ENCODE measurements at places on chromosomes 13 and 19. TPM values are rescaled to one million over a fixed set of nuclear protein-coding genes. Genes with fewer than 3 reads are reported as not detected.

Gene WTIP
- 6.1 TPM for total RNA-seq

Gene ZNF677
- total RNA-seq = 3.1 TPM

Gene KLHL1
- not detected for total RNA-seq

Gene C13orf46
- not detected for total RNA-seq

Gene IGFL1
- not detected for total RNA-seq

Gene ZNF382
- total RNA-seq = 9.6 TPM

Gene UPK1A
- not detected for total RNA-seq

Gene ATP8A2
- total RNA-seq = 21.4 TPM

Gene TMEM59L
- total RNA-seq = not detected

Gene ZIM2
- not detected for total RNA-seq

Gene RASAL3
- 4.3 TPM for total RNA-seq

DNA sequence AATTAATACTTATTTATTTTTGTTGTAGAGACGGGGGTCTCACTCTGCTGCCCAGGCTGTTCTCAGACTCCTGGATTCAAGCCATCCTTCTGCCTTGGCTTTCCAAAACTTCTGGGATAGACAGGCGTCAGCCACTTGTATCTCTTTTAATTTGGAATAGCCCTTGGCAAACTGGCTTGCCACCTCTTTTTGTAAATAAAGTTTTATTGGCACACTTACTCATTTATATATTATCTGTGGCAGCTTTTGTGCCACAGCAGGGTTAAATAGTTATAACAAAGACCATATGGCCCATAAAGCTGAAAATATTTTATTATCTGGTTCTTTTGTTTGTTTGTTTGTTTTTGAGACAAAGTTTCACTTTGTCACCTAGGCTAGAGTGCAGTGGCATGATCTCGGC is 30.5 kb downstream of the BBC3 start:
- no peak overlapping the region for H3K4me3 ChIP-seq
- no peak overlapping the region for H3K27ac ChIP-seq
- H3K36me3 ChIP-seq = no peaks in the 10 kb centered on the region
- no peaks in the 10 kb centered on the region for H3K27me3 ChIP-seq

GRCh38 chr13:110875241-110875640 is 39.6 kb downstream of the ANKRD10 start:
- no peaks in the 10 kb centered on the region for H3K36me3 ChIP-seq
- no peak for DNase-seq
- peaks cover 6% of the 10 kb centered on the region for H3K4me1 ChIP-seq
- no peaks in the 10 kb centered on the region for H3K27me3 ChIP-seq
- no peak overlapping the region for H3K4me3 ChIP-seq

GRCh38 chr13:46613409-46614049 is 60.6 kb downstream of the LRCH1 start:
- peaks cover 8% of the 10 kb centered on the region for H3K4me1 ChIP-seq
- no peak overlapping the region for H3K4me3 ChIP-seq

- no peaks in the 10 kb centered on the region for H3K4me1 ChIP-seq
- peak overlapping the region; percentile 89 for H3K27ac ChIP-seq
- DNase-seq = peak; percentile 27
Observed at GRCh38 chr13:76992548-76993001, 694 bp downstream of the CLN5 start.

DNA sequence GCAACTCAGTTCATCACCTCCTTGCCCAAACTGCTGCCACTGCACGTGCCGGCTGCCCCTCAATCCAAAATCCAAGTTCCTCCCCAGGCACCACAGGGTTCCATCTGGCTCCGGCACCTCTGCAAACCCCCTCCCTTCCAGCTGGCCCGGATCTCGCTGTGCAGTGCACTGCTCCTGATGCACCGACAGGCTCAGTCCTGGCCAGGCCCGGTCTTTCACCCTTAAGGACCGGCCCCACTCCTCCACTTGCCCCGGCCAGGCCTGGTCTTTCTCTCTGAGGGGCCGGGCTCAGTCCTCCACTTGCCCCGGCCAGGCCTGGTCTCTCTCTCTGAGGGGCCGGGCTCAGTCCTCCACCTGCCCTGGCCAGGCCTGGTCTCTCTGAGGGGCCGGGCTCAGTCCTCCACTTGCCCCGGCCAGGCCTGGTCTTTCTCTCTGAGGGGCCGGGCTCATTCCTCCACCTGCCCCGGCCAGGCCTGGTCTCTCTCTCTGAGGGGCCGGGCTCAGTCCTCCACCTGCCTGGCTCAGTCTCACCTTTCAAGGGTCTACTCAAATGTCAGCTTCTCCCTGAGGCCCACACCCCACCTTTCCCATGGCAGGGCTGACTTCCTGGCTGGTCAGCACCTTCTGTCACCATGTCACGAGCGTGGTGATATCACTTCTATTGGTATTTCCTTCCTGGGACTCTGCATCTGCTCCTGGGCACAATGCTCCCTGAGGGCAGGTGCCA is 6.9 kb downstream of the ZNF787 start:
- no peak overlapping the region for H3K27ac ChIP-seq
- no peaks in the 10 kb centered on the region for H3K27me3 ChIP-seq
- no peak for DNase-seq

DNA sequence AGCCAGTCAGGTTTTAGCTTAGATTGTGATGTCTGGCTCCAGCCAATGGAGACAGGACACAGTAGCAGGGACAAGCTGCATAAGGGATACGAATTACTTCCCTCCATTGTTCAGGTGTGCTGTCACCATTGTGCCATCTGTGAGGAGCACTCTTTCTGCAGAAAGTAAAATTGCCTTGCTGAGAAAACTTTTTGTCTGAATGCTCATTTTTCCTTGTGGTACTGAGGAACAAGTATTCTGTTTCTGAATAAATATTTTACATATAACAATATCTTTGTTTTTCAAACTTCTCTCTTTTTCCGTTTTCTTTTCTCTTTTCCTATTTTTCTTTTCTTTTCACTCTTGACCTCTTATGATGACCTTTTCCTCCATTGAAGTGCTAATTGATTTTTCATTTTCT is 10.2 kb downstream of the SLC10A2 start:
- DNase-seq = no peak
- H3K4me1 ChIP-seq = no peaks in the 10 kb centered on the region
- H3K4me3 ChIP-seq = no peak overlapping the region
- H3K27ac ChIP-seq = no peak overlapping the region
- H3K36me3 ChIP-seq = no peaks in the 10 kb centered on the region

DNA sequence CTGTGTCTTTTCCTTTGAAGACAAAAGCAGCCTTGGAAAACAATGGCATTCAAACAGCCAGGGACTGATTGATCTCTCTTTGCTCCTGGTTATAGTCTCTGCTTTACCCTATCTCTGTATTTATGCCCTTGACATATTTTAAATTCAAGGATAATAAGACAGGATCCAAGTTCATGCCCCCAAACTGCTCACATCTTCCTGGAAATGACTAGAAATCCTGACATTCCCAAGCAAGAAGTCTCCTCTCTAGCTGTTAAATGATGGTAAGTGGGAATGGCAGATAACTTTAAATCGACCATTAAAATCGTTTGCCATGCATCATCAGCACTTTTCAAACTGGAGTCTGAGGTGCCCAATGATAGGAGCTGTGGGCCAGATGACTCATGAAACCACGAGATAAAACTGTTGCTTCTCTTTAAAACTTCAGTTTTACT is 435.6 kb downstream of the FOXO1 start:
- no peaks in the 10 kb centered on the region for H3K36me3 ChIP-seq
- no peaks in the 10 kb centered on the region for H3K27me3 ChIP-seq
- no peak for DNase-seq

DNA sequence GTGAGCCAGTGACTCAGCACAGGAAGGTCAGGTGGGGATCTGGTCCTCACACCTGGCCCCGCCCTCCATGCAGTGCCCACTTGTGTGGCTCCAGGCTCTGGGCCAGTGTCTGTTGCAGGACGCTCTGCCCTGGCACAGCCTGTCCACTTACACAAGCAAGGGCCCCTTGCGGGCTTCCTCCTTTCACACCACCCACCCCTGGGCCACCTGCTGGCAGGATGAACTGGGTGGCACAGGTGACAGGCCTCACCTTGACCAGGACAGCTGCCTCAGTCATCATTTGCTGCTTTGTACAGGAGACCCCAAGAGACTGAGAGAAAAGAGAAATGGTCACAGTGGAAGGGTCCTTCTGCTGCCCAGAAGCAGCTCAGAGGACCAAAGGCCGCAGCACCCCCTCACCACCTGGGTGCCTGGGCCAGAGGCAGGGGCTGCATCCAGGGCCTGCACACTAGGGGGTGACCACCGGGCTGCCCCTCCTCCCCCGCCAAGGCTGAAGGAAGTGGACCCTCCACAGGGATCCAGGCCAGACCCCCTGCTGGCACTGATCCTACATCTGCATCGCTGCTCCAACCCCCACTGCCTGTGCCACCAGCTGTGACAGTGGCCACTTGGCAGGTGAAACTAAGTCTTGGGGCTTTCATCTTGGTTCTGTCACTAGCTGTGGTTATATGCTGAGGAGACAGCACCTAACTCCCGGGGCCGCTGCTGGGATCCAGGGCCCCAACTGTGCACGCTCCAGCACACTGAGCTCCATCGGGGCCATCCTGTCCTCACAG is 110.3 kb downstream of the TUBA3C start:
- no peak overlapping the region for H3K27ac ChIP-seq
- H3K4me1 ChIP-seq = no peaks in the 10 kb centered on the region
- no peak for DNase-seq
- H3K4me3 ChIP-seq = no peak overlapping the region
- no peaks in the 10 kb centered on the region for H3K36me3 ChIP-seq

DNA sequence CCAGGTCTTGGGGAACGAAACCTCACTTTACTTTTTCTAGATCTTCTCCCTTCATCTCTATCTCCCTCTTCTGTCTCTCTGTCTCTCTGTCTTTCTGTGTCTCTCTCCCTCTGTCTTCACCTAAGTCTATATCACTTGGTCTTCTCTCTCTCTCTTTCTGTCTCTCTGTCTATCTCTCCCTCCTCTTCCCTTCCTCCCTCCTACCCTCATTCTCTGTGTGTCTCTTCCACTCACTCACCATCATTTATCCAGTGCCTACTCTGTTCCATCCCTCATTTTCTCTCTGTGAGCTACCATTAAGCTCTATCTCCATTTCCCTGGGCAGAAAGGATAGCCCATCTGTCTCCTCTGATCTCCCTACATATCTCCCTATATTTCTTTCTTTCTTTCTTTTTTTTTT is 32.2 kb upstream of the FBL start:
- H3K27me3 ChIP-seq = no peaks in the 10 kb centered on the region
- H3K27ac ChIP-seq = no peak overlapping the region
- no peak overlapping the region for H3K4me3 ChIP-seq

DNA sequence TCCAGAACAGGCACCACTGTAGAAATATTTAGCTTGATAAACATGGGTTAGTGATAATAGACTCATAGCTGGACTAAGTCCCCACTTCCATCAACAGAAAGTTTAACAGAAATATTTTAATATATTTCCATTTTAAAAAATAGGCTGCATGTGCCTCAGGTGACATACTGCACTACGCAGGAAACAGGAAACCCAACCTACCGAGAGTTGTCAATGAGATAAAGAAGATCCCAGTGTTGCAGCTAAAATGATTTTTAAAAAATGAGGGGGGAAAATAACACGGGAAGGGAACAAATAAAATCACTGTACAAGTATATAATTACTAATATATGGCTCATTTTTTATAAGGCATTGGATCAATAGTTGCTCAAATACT is 154.8 kb downstream of the TBC1D4 start:
- H3K36me3 ChIP-seq = no peaks in the 10 kb centered on the region
- no peaks in the 10 kb centered on the region for H3K4me1 ChIP-seq
- H3K4me3 ChIP-seq = no peak overlapping the region

DNA sequence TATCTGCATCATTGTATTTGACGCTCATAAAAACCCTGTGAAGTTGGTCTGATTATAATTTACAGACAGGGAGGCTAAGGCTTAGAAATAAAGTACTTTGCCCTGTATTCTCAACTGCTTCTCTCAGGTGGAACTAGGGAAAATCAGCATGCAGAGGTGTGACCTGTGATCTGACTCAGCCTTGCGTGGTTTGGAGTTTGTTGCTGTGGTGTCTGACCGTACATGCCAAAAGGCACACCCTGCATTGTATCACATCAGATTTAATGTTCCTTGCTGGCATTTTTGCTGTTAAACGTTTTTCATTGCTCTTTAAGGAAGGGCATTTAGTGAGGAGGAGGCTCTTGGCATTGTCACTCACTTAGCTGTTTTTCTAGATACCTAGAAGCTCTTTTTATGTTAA is 58.8 kb upstream of the C1QTNF9B start:
- no peaks in the 10 kb centered on the region for H3K27me3 ChIP-seq
- H3K4me1 ChIP-seq = no peaks in the 10 kb centered on the region
- no peak overlapping the region for H3K27ac ChIP-seq
- no peak overlapping the region for H3K4me3 ChIP-seq

DNA sequence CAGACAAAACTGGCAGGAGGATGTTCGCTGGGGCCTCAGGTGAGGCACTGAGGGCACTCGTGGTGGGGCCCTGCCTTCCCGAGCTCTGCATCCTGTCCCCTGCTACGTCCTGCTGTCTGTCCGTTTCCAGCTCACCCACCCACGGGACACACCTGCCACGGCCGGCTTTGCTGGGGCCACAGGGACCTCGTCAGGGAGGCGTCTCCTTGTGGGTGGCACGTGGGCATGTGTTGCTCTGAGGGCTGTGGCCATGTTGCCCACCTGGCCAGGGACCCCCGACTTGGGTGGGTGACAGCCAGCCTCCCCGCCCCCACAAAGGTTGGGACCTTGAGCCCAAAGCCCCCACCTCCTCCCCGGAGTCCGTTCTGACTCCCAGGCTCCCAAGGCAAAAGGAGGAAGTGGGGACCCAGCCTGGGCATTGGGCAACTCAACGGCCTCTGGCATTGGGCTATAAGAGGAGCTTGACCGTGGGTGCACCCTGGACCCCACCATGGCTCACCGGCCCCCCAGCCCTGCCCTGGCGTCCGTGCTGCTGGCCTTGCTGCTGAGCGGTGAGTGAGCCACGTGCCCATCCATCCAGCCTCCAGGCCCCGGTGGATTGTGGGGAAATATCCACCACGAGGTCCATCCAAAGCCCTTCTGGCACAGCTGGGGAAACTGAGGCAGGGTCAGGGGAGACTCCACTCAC is at the start of gene PRTN3:
Gene PRTN3 (plus strand): TSS at position 481 of the 688 bp plus-strand sequence. CDS start 10 bp downstream, at position 491.
- H3K4me1 ChIP-seq = peaks cover 9% of the 10 kb centered on the region
- H3K27ac ChIP-seq = no peak within 1 kb of the TSS

DNA sequence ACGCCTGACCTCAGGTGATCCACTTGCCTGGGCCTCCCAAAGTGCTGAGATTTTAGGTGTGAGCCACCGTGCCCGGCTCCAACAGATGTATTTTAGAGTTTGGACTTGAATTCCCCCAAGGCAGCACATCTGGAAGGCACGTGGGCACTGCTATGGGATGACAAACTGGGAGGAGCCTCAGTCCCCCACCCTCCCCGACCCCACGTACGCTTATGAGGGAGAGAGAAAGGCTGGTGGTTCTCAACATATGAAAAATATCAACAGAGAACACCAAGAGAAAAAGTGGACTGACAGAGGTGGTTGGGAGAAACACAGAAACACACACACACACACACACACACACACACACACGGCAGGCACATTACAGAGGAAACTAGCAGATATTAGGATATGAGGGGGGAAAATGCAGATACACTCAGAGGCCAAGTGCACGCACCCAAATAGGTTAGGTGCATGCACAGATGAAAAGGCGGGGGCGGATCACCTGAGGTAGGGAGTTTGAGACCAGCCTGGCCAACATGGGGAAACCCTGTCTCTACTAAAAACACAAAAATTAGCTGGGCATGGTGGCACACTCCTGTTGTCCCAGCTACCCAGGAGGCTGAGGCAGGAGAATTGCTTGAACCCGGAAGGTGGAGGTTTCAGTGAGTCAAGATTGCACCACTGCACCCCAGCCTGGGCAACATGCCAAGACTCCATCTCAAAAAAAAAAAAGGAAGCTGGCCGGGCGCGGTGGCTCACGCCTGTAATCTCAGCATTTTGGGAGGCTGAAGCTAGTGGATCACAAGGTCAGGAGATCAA is 3.2 kb downstream of the STX10 start:
- DNase-seq = no peak
- H3K4me1 ChIP-seq = no peaks in the 10 kb centered on the region

Measured in uterus (tissue), 4 donors.